ENCODE measurements at places on chromosomes 1 and 21. TPM values are rescaled to one million over a fixed set of nuclear protein-coding genes. Genes with fewer than 3 reads are reported as not detected.

The FHAD1 gene
- 0.19 TPM for total RNA-seq

The VSIG8 gene
- total RNA-seq, result not detected

The SPRTN gene
- total RNA-seq, result 14.1 TPM

The B3GALT5 gene
- total RNA-seq, result 0.06 TPM

The RBM15 gene
- 40.0 TPM for total RNA-seq

The KDF1 gene
- not detected for total RNA-seq

The CLEC20A gene
- total RNA-seq, result not detected
